ENCODE measurements at places on chromosomes 7 and 10. TPM values are rescaled to one million over a fixed set of nuclear protein-coding genes. Genes with fewer than 3 reads are reported as not detected.

- no peak for DNase-seq
Measured at GRCh38 chr7:101901661-101902491, 84.5 kb downstream of the CUX1 start.

DNA sequence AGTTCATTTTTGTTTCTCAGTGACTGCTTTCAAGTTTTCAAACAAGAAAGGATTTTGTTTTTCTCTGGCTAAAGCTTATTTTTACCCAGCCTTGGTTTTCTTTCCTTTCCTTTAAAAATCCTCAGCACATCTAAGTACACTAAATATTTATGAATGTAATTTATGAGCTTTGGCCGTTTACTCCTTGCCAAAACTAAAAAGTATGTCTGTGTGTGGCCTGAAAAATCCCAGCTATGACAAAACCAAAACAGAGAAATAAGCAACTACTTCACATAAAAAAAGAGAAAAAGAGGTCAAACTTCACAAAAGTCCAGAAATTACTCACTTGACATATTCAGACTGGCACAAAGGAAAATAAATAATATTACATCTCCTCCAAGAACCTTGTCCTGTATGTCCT, 365.1 kb upstream of the NFE2L3 start:
- DNase-seq = no peak

DNA sequence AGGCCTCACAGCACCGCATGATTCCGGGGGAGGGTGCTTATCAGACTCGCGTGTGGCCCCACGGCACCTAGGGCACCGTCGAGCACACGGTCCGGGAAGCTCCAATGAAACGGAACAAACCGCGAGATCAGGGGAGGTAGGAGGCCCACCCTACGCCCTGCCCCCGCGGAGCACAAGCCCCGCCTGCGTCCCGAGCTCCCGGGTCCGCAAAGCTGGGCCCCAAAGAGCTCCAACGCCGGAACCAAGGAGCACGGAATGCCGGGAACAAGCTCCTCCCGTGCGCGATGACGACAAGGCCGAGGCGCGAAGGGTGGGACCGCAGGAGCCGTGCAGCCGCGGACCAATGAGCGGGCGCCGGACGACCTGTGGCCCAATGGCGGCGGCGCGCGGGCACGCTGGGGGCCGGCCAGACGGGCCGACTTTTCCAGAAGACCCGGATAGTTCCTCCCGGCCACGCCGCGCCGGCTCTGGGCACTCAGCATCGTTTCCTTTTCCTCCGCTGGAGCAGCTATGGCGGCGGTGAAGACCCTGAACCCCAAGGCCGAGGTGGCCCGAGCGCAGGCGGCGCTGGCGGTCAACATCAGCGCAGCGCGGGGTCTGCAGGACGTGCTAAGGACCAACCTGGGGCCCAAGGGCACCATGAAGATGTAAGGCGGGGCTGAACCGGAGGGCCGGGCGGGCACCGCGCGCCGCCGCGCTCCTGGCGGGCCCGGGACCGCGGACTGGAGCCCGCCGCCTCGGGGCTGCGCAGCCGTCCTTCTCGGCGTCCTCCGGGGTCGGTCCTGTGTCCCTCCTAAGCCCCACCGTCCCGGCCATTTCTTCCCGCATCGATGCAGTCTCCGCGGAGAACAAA, at the start of the genes CCT6A and PSPH:
TSS of gene CCT6A (plus strand) at position 427 of the 853 bp plus-strand sequence. CDS start at position 511, 84 bp downstream.
TSS of gene PSPH (minus strand) at position 106 of the 853 bp plus-strand sequence. CDS start 30,232 bp downstream, outside the sequence.
- DNase-seq = peak; percentile 95

GRCh38 chr7:84589012-84589411, 394.4 kb upstream of the SEMA3A start:
- no peak for DNase-seq

- DNase-seq = peak; percentile 45
Measured at GRCh38 chr7:11427686-11428273, 404.2 kb downstream of the THSD7A start.

Gene EPO
- polyA plus RNA-seq = not detected

- DNase-seq = no peak
Measured at GRCh38 chr7:128003167-128003566, 28.1 kb downstream of the LRRC4 start.

GRCh38 chr7:82166260-82167015, 277.1 kb downstream of the CACNA2D1 start:
- DNase-seq = no peak

GRCh38 chr10:93436591-93437085, 45.5 kb downstream of the MYOF start:
- no peak for DNase-seq

- DNase-seq = no peak
Measured at GRCh38 chr10:34171957-34172527, 643.1 kb downstream of the PARD3 start.

DNA sequence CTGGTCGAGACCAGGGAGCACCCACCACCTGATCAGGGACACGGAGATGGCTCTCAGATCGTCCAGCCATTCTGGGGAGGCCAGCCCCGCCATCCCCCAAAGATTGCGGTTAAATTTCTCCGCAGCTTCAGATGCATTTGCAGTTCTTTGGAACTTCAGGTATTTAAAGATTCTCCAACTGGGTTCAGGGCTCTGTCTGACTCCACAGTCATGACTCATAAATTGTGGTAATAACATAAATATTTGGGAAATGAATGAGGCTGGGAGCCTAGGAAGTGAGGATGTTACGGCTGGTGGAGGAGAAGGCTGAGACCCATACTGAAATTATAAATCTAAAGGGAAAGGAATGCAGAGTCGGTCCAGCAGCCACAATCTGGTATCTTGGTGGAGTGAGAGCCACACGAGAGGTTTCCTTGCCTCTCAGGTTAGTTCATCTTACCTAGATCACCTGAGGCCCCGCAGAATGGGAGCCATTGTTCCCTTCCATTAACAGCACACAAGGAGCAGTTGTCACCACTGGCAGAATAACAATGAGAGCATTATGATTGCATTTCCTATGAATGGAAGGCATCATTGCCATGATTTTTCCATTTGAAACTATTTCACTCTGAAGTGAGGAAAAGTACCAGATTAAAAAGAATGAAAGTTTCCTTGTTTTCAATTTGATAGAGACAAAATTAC, 26.7 kb upstream of the DNAJB6 start:
- DNase-seq = no peak

- no peak for DNase-seq
Measured at GRCh38 chr7:119963654-119964053, 309.3 kb upstream of the KCND2 start.
